ENCODE measurements at places on chromosomes 6 and 20. TPM values are rescaled to one million over a fixed set of nuclear protein-coding genes. Genes with fewer than 3 reads are reported as not detected.

GRCh38 chr6:144870782-144871181 lies 585.6 kb downstream of the UTRN start:
- no peak overlapping the region for H3K4me3 ChIP-seq
- no peaks in the 10 kb centered on the region for H3K27me3 ChIP-seq
- no peaks in the 10 kb centered on the region for H3K36me3 ChIP-seq
- no peak overlapping the region for H3K27ac ChIP-seq
- H3K4me1 ChIP-seq = no peaks in the 10 kb centered on the region

- H3K36me3 ChIP-seq = no peaks in the 10 kb centered on the region
- no peak within 1 kb of the TSS for H3K27ac ChIP-seq
- H3K27me3 ChIP-seq = peaks cover 64% of the 10 kb centered on the region
- H3K4me1 ChIP-seq = no peaks in the 10 kb centered on the region
- H3K4me3 ChIP-seq = no peak within 1 kb of the TSS
- no peak for DNase-seq
These were observed at the start of gene HRH3 for GRCh38 chr20:62219992-62220665. TSS of gene HRH3 (minus strand) at chr20:62220278. CDS start at chr20:62219970, 308 bp downstream.

- no peaks in the 10 kb centered on the region for H3K36me3 ChIP-seq
- H3K4me1 ChIP-seq = no peaks in the 10 kb centered on the region
- no peak for DNase-seq
- no peak overlapping the region for H3K27ac ChIP-seq
- H3K4me3 ChIP-seq = no peak overlapping the region
These were observed 4.9 kb downstream of the TBXT start for GRCh38 chr6:166162599-166163342.

GRCh38 chr20:1383623-1384404 lies 9.0 kb downstream of the FKBP1A start:
- H3K27me3 ChIP-seq = no peaks in the 10 kb centered on the region
- peak overlapping the region; percentile 42 for H3K27ac ChIP-seq
- no peak overlapping the region for H3K4me3 ChIP-seq
- DNase-seq = no peak
- H3K36me3 ChIP-seq = peaks cover 24% of the 10 kb centered on the region

GRCh38 chr20:32209850-32210605 lies 2.3 kb downstream of the POFUT1 start:
- DNase-seq = no peak
- peak overlapping the region; percentile 30 for H3K27ac ChIP-seq
- H3K27me3 ChIP-seq = no peaks in the 10 kb centered on the region
- peaks cover 44% of the 10 kb centered on the region for H3K4me1 ChIP-seq

DNA sequence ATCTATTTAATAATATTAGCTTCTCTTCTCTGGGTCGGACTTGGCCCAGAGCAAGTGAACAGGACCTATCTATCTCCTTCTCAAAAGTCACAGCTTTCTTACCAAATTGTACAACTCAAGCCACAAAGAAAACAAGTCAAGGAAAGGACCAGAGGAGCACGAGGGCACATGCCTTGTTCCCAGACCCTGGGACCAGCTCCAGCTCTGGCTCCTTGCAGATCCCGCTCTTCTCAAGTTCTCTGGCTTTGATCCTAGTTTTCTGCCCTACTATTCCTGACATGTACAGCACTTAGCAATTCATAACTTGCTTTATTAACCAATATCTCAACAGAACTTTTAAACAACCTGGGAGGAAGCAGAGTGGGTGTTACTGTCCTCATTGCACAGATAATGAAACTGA lies 185.9 kb downstream of the ESR1 start:
- no peaks in the 10 kb centered on the region for H3K36me3 ChIP-seq
- H3K4me1 ChIP-seq = no peaks in the 10 kb centered on the region
- H3K27me3 ChIP-seq = no peaks in the 10 kb centered on the region
- no peak overlapping the region for H3K4me3 ChIP-seq
- no peak for DNase-seq
- no peak overlapping the region for H3K27ac ChIP-seq

- no peaks in the 10 kb centered on the region for H3K36me3 ChIP-seq
- H3K27me3 ChIP-seq = no peaks in the 10 kb centered on the region
- peaks cover 27% of the 10 kb centered on the region for H3K4me1 ChIP-seq
These were observed 111.1 kb upstream of the SASH1 start for GRCh38 chr6:148231572-148231971.

DNA sequence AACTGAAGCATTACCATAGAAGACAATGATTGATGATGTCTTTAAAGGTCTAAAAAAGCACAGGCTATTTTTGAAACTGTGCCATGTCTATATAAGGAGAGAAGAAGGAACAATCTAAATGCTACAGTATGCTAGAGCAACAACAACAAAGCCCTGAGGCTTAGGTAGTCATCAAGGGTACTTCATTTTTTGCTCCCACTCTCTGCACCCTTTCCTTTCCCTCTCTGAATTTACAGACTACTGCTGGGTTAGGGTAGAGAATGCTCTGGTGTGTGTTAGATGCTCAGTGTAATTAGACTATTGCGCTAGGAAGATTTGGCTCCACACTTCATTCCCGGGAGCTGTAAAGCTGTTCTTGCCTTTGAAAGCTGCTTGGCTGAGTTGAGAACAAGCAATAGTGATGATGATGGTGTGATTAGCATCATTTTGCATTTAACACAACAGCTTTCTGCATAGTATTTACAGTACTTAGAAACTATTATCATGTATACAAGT lies 1262.5 kb upstream of the CITED2 start:
- H3K27me3 ChIP-seq = no peaks in the 10 kb centered on the region
- H3K36me3 ChIP-seq = no peaks in the 10 kb centered on the region
- no peak for DNase-seq
- no peaks in the 10 kb centered on the region for H3K4me1 ChIP-seq

- no peaks in the 10 kb centered on the region for H3K27me3 ChIP-seq
- peak; percentile 70 for DNase-seq
- H3K4me3 ChIP-seq = no peak overlapping the region
- no peaks in the 10 kb centered on the region for H3K36me3 ChIP-seq
- H3K27ac ChIP-seq = peak overlapping the region; percentile 51
These were observed 63.2 kb downstream of the SLC24A3 start for GRCh38 chr20:19275630-19276071.

- H3K27ac ChIP-seq = no peak overlapping the region
- peaks cover 18% of the 10 kb centered on the region for H3K4me1 ChIP-seq
- no peak overlapping the region for H3K4me3 ChIP-seq
- no peaks in the 10 kb centered on the region for H3K27me3 ChIP-seq
- no peak for DNase-seq
- no peaks in the 10 kb centered on the region for H3K36me3 ChIP-seq
These were observed 86.9 kb downstream of the TFAP2C start for GRCh38 chr20:56715902-56716519.

GRCh38 chr6:41917528-41917927 lies 3.4 kb downstream of the MED20 start:
- H3K4me1 ChIP-seq = peaks cover 19% of the 10 kb centered on the region
- peaks cover 58% of the 10 kb centered on the region for H3K36me3 ChIP-seq
- peak; percentile 89 for DNase-seq

DNA sequence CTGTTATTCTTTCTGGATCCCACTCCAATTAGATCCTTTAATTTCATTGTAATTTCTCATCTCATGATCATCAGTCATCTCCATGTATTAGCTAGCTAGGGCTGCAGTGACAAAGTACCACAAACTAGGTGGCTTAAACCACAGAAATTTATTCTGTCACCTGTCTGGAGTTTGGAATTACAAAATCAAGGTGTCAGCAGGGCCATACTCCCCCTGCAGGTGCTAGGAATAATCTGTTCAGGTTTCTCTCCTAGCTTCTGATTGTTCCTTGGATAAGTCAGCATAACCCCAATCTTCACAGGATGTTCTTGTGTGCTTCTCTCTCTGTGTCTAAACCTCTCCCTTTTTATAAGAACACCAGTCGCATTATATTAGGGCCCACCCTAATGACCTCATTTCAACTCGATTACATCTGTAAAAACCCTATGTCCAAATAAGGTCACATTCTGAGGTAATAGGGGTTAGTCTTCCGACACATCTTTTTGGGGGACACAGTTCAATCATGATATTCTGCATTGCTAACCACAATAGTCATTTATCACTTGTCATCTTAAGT lies 40.5 kb downstream of the BEND6 start:
- H3K36me3 ChIP-seq = no peaks in the 10 kb centered on the region
- H3K27ac ChIP-seq = peak overlapping the region; percentile 2
- DNase-seq = peak; percentile 29

DNA sequence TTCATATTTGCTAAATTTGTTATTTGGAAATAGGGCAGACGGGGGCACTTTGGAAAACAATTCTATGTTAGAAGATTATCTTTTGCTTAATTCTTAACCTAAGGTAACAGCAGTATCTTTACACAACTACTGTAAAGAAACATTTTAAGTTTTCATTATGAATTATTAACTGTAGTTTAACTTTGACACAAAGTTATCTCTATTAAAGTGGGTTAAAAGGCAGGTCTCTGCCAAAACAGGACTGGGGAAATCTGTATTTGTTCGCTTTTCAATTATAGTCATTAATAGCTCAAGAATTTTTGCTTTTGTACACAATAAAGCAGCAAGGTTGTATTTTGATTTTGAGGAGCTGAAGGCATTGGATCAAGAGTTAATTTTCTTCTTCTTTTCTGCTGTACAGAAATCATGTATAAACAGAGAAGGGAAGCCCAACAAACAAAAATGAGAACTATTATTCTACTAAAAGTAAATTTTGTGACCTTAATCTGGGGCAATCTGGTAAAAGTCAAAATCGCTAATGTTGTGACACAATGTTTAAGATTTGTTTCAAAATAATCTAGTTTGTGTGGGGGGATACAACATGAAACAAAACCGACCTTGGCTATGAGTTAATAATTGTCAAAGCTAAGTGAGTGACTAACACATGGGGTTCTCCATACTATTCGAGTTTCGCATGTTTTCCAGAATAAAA lies 2.9 kb downstream of the STAU1 start:
- peaks cover 6% of the 10 kb centered on the region for H3K4me1 ChIP-seq
- H3K27me3 ChIP-seq = no peaks in the 10 kb centered on the region
- peak overlapping the region; percentile 38 for H3K4me3 ChIP-seq
- H3K36me3 ChIP-seq = peaks cover 12% of the 10 kb centered on the region
- DNase-seq = no peak

GRCh38 chr6:154709621-154710020 lies 23.6 kb upstream of the SCAF8 start:
- no peak overlapping the region for H3K4me3 ChIP-seq
- no peaks in the 10 kb centered on the region for H3K4me1 ChIP-seq
- no peak overlapping the region for H3K27ac ChIP-seq
- DNase-seq = no peak
- H3K36me3 ChIP-seq = no peaks in the 10 kb centered on the region
- no peaks in the 10 kb centered on the region for H3K27me3 ChIP-seq

DNA sequence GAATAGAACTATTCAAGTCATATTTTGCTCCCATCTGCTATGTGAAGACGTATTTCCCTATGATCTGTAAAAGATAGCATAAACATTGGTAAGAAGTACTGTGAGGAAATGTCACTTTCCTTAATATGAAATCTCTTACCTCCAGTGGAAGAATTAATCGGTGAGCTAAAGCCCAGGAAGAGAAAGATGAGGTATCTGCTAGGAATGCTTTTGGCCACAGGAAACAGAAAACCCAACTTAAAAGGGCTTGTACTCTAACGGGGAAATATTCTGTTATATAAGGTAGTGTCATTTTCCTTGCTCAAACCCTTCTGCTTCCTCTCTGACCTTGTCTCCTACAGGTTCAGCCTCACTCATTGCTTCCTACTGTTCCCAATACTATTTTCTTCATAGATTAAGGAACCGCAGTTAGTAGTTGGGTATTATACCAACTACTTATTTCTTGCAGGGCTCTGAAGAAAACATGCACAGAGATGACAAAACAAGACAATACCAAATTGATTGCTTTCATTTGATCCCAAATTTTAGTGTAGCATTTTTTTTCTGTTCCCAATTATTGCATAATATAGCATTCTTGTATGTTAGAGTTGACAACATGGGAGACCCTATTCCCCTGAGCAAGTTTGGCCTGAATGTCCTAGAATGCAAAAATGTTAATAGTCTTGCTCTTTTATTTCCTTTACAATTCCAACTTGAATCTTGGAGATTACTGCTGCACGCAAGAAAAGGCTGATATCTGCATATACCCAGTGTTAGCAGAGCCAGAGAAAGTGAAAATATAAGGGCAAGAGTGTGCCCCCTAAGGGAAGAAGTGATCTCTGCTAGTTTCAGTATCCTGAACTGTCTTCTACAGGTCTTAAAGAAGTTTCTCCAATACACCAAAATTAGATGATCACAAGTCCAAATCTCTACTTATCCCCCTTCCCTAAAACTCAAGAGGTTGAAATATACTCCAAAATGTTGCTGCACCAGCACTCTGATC lies 65.3 kb downstream of the AFG1L start:
- H3K4me3 ChIP-seq = no peak overlapping the region
- no peak for DNase-seq
- no peaks in the 10 kb centered on the region for H3K27me3 ChIP-seq
- H3K27ac ChIP-seq = no peak overlapping the region
- peaks cover 5% of the 10 kb centered on the region for H3K4me1 ChIP-seq

GRCh38 chr6:43725643-43726580 lies 38.3 kb upstream of the MRPS18A start:
- H3K27ac ChIP-seq = no peak overlapping the region
- DNase-seq = no peak
- peaks cover 6% of the 10 kb centered on the region for H3K27me3 ChIP-seq
- peaks cover 33% of the 10 kb centered on the region for H3K4me1 ChIP-seq
- H3K36me3 ChIP-seq = no peaks in the 10 kb centered on the region

ZC2HC1B gene
- not detected for total RNA-seq

SLC2A10 gene
- total RNA-seq = not detected

GGTLC1 gene
- not detected for total RNA-seq

SOBP gene
- total RNA-seq = 0.21 TPM

RIPPLY2 gene
- not detected for total RNA-seq

FAM217A gene
- not detected for total RNA-seq

RCAN2 gene
- 0.09 TPM for total RNA-seq

ECT2L gene
- not detected for total RNA-seq

BTNL2 gene
- total RNA-seq = not detected

Measured in MCF 10A (cell line).